GM12878 (cell line): ENCODE measurements at places on chromosomes 4 and X.

GRCh38 chr4:145320294-145320693 lies 139.9 kb upstream of the OTUD4 start:
- DNase-seq = no peak

DNA sequence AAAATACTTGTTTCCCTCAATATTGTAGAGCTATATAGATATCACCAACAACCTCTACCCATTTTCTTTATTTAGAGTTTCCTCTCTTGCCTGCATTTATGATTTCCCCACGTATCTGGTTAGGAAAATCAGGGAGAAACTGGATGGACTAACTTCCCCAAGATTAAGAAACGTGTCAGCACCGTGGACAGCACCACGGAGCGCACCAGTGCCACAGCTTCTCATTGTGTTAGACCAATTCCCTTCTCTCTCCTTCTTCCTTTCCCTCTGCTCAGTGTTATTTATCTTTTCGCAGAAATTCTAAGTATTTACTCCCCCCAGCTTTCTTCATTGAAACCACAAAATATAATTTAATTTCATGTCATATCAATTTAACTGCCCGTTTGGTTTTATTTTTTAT lies 568.6 kb upstream of the BOD1L1 start:
- no peak for DNase-seq

DNA sequence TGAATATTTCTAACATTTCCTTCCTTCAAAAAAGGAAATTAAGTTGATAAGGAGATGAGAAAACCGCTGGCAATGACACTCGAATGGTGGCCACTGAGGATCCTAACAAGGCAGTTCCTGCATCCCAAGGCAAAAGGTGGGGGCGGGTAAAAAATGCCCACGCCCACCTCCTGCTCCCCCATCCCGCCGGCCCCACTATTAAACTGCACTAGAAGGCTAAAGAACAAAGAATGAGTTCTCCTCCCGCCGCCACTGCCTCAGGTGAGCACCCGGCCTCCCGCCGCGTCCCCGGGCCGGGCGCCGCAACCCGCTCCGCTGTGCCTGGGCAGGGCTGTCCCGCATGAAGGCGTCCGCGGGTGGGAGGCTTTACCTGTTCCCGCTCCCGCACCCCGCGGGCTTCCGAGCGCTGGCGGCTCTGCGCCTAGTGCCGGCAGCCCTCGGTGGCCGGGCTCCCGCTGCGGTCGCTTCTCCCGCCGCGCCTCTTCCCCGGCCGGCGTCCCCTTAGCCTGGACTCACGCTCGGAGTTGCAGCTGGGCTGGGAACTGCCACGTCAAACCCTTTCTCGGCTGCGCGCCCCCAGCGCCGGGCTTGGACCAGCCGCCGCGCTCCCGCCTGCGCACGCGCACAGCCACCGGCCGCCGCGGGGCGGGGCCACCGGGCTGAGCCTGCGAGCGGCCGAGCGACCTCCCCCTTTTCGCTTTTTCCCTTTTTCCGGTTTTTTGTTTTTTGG lies at the start of gene SEC24D:
TSS of gene SEC24D (minus strand) at position 556 of the 730 bp plus-strand sequence. CDS start 2,430 bp downstream, outside the sequence.
- no peak for DNase-seq

DNA sequence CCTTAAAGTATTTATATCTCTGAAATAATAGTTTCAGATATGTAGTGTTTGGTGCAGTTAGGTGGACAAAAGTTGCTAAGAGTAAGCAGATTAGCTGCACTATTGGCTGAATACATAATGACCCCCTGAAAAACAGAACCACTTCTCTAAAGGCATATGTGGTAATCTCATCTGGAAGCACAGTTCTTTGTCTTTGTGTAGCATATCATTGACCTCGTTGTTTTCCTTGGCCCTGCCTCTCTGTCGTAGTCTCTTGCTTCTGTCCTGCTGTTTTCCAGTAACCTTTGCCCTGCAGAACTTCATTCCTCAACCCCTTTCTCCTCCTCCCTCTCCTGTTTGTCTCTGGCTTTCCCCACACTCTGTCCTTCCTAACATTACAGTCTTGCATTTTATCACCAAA lies 41.4 kb downstream of the JADE3 start:
- no peak for DNase-seq

- DNase-seq = no peak
Observed at GRCh38 chr4:79358438-79358837, 32.6 kb upstream of the NAA11 start.

GRCh38 chrX:49174723-49175122 lies 3.0 kb downstream of the PLP2 start:
- DNase-seq = no peak

DNA sequence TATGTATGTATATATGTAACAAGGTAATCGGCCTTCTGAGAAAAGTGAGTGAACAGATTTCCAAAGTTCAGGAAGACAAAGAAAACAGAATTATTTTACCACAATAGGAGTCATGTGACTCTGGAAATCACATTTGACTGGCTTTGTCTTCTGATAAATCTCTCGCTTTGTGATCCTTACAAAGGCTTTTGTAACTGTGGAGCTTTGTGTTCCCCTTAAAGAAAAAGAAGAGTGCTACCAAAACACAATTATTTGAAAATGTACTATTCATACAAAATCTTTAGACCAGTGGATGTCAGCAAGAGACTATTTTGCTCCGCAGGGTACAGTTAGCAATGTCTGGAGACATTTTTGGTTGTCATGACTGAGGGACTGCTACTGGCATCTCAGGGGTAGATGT lies 238.8 kb downstream of the LDB2 start:
- DNase-seq = no peak

GRCh38 chrX:134718105-134718965 lies 60.1 kb upstream of the PLAC1 start:
- no peak for DNase-seq

DNA sequence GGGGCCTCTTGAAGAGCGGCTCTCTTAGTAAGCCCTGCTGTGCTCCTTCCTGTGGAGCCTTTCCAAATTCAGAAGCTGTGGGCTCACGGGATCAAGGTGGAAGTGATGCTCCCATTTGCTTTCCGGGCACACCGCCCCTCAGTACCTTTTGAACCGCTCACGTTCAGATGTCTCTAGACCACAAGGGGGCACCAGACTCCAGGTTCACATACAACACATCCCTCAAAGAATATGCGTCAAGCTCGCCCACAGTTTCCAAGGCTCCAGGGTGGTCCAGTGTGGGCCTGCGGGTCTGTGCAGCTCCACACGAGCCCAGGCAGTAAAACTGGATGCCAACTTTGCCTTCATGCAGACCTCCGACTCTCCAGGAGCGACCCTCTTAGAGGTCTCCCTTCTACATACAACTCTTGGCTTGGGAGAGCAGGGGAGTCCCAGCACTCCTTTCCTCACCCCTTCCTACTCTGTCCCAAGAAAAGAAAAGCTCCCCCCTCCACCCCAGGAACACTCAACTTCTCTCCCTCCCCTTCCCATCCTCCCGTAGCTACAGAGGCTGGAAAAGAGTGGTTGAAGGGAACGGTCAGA lies 11.0 kb downstream of the SUPT20HL1 start:
- DNase-seq = peak; percentile 8

- DNase-seq = no peak
Observed at GRCh38 chr4:153246446-153247115, 42.3 kb downstream of the TRIM2 start.

GRCh38 chrX:155027509-155028066 lies 944 bp downstream of the FUNDC2 start:
- no peak for DNase-seq

GRCh38 chr4:65007841-65008439 lies 598.7 kb upstream of the TECRL start:
- DNase-seq = no peak

DNA sequence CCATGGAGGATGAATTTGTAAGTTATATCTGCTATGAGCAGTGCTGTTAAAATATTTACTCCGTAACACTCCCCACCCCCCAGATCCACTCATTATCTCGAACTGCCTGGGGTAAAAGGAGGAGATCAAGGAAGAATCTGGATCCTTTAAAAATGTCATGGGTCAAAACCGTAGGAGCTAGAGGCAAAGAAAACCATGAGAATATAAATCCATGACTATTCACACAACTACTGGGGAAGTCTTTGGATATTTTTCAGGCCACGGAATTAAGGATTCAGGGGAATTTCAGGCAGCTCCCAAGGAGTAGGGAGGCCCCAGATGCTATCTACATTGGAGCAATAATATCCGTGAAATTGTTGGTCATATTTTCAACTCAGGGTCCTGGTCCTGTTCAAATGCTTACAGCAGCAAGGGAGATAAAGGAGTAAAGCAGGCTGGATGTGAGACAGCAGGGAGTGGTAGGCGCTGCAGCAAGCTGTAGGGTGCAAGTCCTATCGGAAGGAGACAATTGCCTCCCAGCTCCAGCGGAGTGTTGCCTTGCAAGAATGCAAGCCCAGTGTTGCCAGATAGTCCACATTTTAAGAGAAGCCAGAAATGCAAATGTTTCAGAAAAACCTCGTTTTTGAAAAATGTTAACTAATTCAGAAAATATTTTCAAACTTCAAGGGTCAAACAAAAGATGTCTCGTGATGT lies 116.2 kb upstream of the KIT start:
- DNase-seq = no peak

- peak; percentile 67 for DNase-seq
Observed at GRCh38 chr4:52641854-52642563, 17.1 kb downstream of the USP46 start.

- no peak for DNase-seq
Observed at GRCh38 chrX:155747520-155747919, 133.6 kb upstream of the VAMP7 start.

DNA sequence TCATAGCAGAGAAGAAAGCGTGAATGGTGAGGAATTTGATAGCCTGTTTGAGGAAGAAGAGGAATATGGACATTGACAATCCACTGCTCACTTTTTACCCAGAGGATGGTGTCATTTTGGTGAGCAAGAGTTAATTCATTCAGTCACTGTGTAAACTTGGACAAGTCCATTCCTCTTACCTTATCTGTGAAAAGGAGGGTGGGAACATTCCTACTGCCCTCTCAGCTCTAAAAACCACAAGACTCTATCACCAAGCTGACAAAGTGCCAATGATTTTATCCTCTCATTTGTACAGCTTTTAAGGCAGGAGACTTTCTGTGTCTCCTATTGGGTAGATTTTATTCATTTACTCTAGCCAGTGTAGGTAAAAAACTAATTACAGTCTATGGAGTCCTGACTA lies 103.8 kb downstream of the LUZP4 start:
- no peak for DNase-seq

GRCh38 chr4:141352909-141353525 lies 132.3 kb downstream of the ZNF330 start:
- DNase-seq = no peak

- DNase-seq = no peak
Observed at GRCh38 chrX:11619441-11619840, 46.3 kb downstream of the ARHGAP6 start.

- no peak for DNase-seq
Observed at GRCh38 chr4:37876156-37876555, 14.7 kb upstream of the TBC1D1 start.
